Left lobe of liver (tissue), 2 donors: ENCODE measurements at places on chromosomes 3 and 15. TPM values are rescaled to one million over a fixed set of nuclear protein-coding genes. Genes with fewer than 3 reads are reported as not detected.

The CHRM5 gene
- not detected for total RNA-seq

The TUSC7 gene
- not detected for total RNA-seq

DNA sequence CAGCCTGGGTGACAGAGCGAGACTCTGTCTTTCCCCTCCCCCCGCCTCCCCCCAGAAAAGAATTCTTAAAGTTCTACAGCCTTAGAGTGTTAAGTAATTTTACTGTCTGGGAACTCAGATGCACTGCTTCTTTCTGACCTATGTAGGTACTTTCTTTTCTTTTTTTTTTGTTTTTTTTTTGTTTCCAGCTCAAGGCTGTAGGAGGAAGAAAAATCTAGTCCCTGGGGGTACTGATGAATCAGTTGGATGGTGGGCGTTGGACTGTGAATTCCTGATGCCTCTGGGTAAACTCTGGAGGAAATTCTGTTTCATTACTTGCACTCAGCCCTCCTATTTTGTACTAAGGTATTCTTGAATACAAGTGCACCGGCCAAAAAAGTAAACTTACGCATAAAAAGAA lies 10.8 kb downstream of the GHRL start:
- no peak for DNase-seq

GRCh38 chr3:30448450-30449289 lies 157.7 kb upstream of the TGFBR2 start:
- DNase-seq, result no peak

- no peak for DNase-seq
Observed at GRCh38 chr3:53123510-53123909, 6.7 kb downstream of the RFT1 start.

- no peak for DNase-seq
Observed at GRCh38 chr3:105906836-105907235, 38.0 kb upstream of the CBLB start.

DNA sequence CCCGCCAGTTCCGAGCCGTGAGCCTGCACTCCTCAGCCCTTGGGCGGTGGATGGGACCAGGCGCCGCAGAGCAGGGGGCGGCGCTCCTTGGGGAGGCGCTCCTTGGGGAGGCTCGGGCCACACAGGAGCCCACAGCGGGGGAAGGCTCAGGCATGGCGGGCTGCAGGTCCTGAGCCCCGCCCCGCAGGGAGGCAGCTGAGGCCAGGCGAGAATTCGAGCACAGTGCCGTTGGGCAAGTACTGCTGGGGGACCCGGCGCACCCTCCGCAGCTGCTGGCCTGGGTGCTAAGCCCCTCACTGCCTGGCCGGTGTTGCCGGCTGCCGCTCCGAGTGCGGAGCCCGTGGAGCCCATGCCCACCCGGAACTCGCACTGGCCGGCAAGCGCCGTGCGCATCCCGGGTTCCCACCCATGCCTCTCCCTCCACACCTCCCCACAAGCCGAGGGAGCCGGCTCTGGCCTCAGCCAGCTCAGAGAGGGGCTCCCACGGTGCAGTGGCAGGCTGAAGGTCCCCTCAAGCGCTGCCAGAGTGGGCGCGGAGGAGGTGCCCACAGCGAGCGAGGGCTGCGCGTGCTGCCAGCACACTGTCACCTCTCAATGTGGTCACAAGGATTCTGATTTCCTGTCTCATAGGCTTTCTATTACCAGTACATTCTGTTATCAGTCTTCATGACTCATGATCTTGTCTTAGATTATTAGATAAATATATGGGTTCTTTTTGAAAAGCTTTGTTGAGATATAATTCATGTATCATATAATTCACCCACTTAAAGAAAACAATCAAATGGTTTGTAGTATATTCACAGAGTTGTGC lies 44.0 kb upstream of the LRIG1 start:
- no peak for DNase-seq
